MV-4-11 (cell line): ENCODE measurements at places on chromosomes 12 and 14.

DNA sequence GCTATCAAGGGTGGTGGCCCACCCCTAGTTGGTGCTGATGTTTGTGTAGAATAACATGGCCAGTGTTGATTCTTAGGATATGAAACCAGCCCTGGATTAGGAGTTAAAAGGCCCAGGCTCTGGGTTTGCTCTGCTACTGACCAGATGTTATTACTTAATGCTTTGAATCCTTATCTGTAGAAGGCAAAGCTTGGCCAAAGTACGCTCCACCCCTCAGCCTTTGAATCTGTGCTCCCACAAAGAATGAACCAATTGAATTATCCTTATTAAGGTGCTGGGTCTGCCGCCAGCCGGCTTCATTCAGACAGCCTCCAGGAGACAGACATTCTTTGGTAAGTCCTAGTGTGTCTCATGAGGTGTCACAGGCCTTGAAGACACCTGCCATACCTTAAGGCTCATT lies 41.8 kb downstream of the AKAP3 start:
- DNase-seq = no peak

DNA sequence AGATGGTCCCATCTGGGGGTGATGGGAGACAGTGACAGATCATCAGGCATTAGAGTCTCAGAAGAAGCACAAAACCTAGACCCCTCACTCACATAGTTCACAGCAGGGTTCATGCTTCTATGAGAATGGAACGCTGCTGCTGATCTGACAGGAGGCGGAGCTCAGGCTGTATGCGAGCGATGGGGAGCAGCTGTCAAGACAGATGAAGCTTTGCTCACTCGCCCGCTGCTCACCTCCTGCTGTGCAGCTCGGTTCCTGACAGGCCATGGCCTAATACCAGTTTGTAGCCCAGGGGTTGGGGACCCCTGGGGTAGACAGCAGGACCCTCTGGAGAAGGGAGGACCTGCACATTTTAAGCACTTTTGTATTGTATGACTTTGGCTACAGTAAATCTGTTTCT lies 111.2 kb downstream of the LGMN start:
- DNase-seq = no peak

DNA sequence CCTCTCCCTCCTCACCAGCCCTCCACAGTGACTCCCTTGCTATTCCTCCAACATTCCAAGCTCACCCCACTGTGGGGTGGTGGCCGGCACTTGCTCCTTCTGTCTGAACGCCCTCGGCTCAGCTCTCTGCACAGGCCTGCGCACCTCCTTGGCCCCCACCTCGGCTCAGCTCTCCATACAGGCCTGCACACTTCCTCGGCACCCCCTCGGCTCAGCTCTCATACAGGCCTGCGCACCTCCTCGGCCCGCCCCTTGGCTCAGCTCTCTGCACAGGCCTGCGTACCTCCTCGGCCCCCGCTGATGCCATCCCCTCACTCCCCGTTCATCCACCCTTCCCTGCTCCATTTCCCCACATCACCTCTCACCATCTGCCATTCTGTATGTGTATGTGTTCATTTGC lies 332.7 kb upstream of the FKBP4 start:
- DNase-seq = no peak

- peak; percentile 86 for DNase-seq
These were observed 165.1 kb downstream of the SLC38A4 start for GRCh38 chr12:46660719-46661109.

DNA sequence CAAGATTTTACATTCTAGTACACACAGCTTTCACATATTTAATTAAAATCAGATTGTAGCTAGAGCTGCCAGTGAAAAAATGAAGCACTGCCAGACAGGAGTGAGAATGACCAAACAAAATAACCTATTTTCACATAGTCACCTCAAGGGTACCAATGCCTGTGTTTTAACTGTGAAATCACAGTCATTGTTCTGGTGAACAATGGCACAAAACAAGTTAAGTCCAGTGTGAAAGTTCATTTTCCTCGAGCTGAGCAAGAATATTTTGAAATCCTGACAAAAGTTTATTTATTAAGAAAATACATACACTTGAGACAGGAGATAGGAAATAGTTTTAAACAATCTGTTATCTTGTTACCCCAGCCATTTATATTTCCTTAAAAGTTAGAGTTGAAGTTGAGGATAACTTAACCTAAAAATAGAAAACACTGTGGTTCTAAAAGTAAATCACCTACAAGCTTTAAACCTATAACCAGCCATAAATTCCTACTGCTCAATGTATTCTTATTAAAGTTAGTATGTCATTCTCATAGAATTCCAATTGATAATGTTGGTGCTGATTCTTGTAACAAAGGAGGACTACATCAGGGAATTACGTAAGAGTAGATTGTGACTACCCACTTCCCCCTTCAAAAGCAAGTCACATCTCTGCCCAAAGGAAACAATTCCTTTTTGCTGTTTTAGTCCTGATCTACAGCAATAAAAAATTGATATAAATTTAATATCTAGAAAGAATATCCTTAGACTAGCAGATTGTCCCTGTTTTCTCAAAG lies 15.9 kb downstream of the DENND5B start:
- peak; percentile 23 for DNase-seq

DNA sequence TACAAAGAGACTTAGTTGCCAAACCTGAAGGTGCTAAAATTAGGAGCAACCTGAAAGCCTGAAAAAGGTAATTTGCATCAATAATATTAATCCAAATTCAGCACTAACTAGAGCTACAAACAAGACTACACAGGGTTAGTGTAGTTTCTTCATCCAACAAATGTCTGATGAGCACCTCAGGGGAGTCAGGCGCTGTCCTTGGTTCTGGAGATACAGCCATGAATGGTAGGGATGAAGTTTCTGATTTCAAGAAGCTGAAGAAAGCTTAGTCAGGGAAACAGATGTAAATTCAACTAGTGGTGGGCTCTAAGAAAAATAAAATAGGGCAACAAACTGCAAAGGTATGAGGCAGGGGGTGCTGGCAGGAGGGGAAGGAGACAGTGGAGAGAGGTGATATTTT lies 266.3 kb downstream of the GLT1D1 start:
- no peak for DNase-seq

GRCh38 chr14:36177489-36177888 lies 967 bp upstream of the PTCSC3 start:
- no peak for DNase-seq

DNA sequence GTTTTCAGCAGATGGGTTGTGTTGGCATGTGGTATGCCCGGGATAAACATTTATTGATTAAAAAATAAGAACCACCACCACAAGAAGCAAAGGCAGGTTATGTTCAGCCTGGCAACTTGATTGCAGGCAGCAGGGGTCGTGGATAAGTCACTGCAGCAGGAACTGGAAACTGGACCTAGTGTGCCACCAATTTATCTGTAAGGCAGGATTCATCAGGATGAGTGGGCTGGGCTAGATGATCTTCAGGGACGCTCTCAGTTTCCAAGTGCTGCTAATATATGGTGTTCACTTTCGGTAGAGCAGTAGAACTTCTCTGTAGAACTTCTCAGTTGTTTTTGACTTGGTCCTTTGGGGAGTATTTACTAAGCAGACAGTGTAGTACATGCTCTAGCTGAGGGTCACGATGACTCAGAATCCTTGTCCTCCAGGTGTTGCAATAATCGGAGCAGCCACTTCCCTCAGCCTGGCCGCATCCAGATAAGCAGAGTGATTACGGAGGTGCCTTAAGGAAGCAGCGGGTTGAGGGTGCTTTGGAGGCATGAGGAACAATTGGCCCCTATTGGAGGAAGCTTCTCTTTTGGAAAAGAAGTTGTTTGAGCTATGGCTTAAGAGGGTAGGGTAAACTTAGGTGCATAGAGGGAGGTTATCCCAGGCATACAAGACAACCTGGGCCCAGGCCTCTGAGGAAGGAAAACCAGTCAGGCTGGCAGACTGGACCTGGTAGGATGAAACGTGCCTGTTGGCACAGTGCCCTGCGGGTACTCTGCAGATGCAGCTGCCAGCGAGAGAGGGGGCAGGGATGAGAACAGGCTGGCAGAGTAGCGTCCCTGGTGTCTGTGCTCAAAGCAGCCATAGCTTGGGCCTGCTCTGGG lies 104.0 kb downstream of the GPR135 start:
- DNase-seq = peak; percentile 92

GRCh38 chr12:44246482-44247105 lies 410.7 kb downstream of the TMEM117 start:
- no peak for DNase-seq

DNA sequence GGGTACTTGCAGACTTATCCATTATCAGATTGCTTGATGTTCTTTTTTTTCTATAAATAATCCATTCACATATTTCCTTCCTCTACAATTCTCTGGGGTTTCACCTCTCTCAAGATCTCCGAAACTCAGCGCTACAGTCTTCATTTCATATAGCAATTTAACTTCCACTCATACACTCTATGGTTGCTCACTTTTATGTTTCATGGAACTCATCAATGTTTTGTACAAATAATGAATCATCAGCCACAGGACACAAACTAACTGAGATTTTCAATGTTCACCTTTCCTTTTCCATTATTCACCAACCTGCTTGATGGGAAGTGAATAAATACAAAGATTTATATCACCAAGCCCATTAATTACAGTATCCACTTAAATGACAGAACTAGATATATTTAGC lies 534.7 kb downstream of the LRFN5 start:
- DNase-seq = no peak

DNA sequence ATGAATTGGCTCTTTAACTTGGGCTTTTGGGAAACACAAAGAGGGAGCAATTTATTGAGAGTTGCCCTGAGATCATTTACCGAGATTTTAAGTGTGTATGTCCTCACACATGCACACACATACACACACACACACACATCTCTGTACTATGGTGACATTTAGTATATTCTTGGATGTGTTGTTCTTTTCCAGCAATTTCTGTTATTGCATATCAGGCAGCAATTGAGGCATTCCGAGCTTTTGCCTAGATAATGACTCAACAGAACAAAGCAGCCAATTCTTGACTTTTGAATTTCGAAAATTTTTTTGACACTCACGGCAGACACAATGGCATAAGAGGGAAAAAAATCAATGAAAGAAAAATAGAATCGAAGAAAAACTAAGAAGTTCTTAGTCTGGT lies 248.5 kb downstream of the DUSP6 start:
- DNase-seq = no peak

DNA sequence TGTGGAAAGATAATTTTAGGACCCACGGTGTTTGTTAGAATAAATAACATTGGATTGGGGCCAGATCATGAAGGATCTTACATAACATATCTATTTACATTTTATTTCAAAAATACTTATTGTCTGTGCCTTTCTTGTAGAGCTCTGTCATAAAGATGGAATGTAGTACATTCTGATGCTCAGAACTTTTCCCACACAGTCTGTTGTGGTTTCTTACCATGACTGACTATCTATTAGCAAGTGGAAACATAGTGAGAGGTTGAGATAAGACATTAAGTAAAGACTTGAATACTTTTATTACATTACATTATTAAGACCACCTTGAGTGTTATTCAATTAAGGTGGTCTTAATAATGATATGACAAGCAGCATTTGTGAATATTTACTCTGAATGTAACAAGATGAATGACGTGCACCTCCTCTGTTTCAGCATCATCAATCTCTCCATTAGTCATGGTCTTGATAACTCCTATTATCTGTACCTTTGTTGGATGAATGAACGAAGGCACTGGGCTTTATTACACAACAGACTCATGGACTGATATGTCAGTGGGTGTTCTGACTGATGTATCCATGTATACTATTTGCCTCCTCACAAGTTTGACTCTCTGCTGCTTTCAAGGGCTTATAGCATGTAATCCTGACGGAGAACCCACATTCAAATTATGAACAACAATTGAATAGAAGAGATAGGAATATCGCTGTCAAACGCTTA lies 883.0 kb upstream of the FLRT2 start:
- DNase-seq = no peak

DNA sequence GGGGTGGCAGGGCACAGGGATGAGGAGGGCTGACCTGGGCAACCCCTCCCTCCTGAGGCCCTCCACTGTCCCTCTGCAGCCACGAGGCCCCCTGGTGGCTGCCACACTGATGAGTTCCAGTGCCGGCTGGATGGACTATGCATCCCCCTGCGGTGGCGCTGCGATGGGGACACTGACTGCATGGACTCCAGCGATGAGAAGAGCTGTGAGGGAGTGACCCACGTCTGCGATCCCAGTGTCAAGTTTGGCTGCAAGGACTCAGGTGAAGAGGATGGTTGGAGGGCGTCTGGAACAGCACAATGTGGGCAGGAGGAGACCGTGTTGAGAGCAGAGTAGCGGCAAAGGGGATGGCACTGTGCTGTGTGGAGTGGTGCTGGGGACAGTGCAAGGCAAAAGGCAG lies 25.7 kb upstream of the LRP1-AS start:
- no peak for DNase-seq

GRCh38 chr14:103540821-103541708 lies 12.1 kb downstream of the TRMT61A start:
- no peak for DNase-seq

DNA sequence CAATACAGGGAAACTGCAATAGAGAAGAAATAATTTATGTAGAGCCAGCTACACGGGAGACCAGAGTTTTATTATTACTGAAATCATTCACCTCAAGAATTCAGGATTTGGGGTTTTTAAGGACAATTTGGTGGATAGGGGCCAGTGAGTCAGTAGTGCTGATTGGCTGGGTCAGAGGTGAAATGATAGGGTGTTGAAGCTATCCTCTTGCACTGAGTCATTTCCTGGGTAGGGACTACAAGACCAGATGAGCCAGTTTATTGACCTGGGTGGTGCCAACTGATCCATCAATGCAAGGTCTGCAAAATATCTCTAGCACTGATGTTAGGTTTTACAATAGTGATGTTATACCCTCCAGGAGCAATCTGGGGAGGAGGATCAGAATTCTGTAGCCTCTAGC lies 486.3 kb downstream of the LRIG3 start:
- DNase-seq = no peak

DNA sequence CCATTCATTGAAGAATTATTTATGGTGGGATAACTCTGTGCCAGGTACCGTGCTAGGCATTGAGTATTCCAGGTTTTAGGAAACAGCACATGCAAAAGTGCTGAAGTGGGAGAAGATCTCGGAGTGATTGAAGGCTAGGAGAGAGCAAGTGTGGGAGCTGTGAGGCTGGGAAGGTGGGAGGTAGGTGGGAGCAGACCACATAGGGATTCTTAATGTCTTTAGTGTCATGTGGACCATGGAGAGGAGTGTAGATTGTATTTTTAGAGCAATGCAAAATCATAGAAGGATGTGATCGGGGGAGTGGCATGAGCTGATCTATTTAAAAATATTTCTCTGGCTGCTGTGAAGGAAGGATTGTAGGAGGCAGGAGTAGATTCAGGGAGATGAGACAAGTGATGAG lies 5.4 kb downstream of the PTPN11 start:
- DNase-seq = no peak

DNA sequence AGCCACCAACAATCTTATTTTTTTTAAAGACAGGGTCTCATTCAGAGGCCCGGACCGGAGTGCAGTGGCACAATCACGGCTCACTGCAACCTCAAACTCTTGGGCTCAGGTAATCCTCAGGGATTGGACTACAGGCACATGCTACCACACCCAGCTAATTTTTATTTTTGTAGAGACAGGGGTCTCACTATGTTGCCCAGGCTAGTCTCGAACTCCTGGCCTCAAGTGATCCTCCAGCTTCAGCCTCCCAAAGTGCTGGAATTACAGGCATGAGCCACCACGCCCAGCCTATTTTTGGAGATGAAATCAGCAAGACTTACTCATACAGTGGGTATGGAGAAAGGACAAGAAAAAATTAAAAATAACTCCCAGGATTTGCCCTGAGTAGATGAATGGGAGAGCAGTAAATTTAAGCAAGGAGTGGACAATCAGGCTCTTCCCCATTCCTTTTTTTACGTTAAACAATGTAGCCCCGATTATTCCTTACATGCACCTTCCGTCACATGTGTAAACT lies 13.2 kb downstream of the FMNL3 start:
- no peak for DNase-seq

- DNase-seq = no peak
These were observed 52.4 kb downstream of the RFLNA start for GRCh38 chr12:124347335-124347734.
